ENCODE measurements at places on chromosomes 3 and 15.

DNA sequence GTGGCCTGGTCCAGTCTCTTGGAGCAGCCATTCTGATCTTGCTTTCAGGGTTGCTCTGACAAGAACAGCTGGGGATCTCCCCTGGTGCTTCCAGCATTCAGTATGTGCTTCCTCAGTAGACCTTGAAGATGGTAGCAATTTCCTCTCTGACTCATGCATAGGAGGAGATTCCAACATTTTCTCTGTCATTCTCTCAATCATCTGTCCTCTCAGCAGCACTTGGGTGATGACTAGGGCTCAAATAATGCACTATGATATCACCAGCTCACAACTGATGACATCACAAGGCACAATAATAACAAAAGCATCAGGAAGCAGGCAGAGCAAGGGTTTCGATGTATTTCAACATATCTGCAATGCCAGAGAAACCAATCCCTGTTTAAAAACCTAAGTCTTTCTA is 52.7 kb downstream of the NFKBIZ start:
- DNase-seq: no peak

DNA sequence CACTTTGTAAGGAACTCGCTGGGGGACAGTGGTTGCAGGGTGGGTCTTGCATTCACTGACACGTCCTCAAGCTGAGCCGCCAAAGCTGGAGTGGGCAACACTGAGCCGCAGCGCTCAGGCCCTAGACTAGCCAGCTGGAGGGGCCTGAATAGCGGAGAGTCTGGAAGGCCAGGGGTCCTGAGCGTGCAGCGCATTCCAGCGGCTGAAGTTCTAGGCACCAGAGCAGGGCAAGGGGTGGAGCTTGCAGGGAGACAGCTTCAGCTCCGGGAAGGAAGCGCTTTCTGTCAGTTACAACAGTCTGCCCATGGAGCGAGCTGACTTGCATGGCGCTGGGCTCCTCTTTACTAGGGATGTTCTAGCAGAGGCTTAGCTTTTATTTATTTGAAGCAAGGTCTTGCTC is 2.7 kb downstream of the MAP6D1 start:
- no peak for DNase-seq

DNA sequence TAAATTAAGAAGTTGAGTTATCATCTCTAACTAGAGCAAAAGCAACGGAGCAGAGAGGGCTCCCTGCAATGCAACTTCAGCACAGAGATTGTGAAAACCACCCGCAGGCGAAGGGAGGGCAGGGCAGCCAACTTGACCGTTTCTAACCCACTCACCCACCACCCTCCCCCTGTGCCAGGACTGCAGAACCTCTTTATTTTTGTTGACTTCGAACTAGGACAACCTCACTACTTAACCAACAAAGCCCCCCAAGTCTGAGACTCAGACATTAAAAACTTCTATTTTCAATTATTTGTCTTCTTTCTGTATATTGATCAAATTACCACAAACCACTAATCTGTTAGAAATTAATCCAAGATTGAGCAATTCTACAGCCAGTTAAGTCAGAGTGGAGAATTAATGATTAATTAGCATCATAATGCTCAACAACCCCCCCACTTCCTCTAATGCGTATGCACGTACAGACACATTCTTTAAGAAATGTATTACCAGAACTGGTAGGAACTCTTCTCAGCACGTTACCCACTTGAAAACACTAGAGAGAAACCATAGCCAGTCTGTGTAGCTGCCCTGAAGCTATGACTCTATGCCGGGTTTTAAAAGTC is 2.0 kb downstream of the MGLL start:
- DNase-seq: no peak

DNA sequence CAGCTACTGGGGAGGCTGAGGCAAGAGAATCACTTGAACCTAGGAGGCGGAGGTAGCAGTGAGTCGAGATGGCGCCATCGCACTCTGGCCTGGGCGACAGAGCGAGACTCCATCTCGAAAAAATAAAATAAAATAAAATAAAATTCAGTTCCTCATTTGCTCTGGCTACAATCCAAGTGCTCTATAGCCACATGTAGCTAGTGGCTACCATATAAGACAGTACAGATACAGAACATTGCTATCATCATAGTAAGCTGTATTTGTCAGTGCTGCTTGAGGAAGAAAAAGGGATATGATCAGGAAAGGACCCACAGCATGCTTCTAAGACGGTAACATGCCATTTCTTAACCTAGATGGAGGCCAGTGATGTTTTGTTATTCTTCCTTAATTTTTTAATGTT is 88.7 kb upstream of the CDAN1 start:
- no peak for DNase-seq

GRCh38 chr3:34261001-34261385 is 462.6 kb downstream of the PDCD6IP start:
- no peak for DNase-seq

GRCh38 chr3:37107846-37108245 is 66.5 kb downstream of the LRRFIP2 start:
- no peak for DNase-seq

GRCh38 chr15:77527164-77527778 is 105.4 kb downstream of the LINGO1 start:
- peak; percentile 40 for DNase-seq

- DNase-seq: peak; percentile 60
These were observed at the start of gene ZNF35 for GRCh38 chr3:44648564-44649229. Gene ZNF35, plus strand, starts transcription at chr3:44648732. Its CDS starts 2,336 bp downstream, at chr3:44651068.

GRCh38 chr3:54905261-54905888 is 22.5 kb downstream of the LRTM1 start:
- DNase-seq: no peak

DNA sequence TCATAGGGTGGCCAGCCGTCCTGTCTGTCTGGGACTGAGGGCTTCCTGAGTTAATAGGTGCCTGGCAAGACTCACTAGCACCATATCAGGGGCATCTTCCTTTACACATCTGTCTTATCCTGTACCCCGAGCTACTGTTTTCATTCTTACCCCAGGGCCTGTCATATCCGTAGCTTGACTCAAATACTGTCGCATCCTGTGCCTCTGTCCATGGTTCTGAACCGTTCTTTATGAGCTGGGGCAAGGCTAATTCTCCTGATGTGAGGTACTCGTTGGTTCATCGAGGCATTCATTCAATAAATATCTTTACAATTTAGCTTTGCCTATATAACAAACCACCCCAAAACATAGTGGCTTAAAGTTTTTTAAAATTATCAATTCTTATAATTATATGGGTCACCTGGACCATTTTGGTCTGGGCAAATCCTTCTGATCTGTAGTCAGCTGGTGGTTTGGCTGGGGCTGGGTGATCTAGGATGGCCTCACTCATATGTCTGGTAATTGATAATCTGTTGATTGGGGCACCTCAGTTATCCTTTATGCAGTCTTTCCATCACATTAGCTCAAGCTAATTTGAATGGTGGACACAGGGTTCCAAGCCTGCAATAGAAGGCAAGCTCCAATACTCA is 121.2 kb downstream of the TLE3 start:
- DNase-seq: peak; percentile 55
